ENCODE measurements at places on chromosomes 5 and 9.

DNA sequence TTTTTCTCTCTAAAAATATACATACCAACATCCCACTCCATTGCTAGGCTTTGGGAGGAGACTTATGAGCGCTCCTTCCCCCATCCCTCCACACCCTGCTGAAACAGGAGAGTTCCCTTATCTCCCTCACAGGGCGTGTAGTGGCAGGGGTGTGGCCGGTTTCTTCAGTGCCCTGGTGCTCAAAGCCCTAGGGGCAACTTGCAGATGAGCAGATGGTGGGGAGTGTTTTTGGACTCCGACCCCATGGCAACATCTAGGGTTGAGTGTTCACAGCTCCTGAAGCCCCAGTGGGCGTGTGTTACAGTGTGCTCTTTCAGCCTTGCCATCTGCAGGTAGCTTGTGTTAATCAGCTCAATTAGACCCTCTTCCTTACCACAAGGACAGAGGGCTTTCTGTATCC is 409.5 kb downstream of the MAT2B start:
- DNase-seq = peak; percentile 89

GRCh38 chr5:40834391-40834848 is 602 bp downstream of the RPL37 start:
- DNase-seq = peak; percentile 29

DNA sequence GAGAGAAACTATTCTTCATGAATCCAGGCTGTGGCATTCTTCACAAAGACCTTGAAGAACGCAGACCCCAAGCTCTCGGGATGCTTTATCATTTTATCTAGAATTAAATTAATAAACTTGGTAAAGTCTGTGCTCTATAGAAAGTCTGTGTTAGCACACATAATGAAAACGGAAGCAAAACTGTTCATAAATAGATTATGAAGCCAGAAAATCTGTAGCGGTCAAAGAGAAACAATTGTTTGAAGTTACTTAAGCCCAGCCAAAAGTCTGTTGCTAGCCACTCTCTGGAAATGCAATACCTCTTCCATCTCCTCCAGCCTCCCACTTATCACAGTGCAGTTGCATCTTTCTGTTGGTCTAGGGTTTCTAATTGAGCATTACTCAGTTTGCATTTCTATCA is 375.9 kb downstream of the KIF4B start:
- DNase-seq = no peak

DNA sequence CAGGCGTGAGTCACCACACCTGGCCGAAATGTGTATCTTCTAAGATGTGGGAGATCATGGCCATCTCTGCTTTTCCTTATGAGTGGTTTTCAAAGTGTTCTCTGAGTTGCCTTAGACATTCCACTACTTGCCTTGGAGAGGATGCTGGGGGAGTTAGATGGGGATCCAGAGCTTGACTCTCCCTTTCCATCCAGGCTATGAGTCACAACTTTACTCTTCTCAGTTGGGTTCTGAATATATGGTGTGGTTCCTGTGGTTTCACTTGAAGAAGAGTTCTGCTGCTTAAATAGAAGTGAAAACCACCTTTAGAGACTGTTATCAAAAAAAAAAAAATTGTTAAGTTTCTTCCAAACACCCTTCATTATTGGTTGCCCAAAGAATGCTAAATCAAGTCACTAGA is 217.6 kb downstream of the ZNF608 start:
- no peak for DNase-seq

GRCh38 chr5:72518001-72518683 is 10.9 kb upstream of the ZNF366 start:
- no peak for DNase-seq

GRCh38 chr5:128480906-128481633 is 57.0 kb downstream of the FBN2 start:
- DNase-seq = no peak

GRCh38 chr5:177431317-177432142 is 5.1 kb downstream of the GRK6 start:
- no peak for DNase-seq

DNA sequence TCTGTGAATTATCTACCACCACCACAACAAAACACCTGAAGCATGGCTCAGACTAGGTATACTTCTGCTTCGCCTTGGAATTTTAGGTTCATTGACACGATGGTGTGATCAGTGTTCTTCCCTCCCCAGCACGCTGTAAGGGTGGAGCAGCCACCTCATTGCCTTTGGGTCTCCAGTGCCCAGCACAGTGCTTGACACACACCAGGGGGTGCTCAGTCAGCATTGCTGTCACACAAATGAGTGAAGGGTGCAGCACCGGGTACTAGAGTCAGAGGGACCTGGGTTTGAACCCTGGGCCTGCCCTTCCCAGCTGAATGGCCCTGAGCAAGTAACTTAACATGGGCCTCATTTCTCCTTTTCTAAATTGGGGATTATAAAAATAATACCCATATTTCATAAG is 9.9 kb upstream of the ANGPTL2 start:
- DNase-seq = no peak

DNA sequence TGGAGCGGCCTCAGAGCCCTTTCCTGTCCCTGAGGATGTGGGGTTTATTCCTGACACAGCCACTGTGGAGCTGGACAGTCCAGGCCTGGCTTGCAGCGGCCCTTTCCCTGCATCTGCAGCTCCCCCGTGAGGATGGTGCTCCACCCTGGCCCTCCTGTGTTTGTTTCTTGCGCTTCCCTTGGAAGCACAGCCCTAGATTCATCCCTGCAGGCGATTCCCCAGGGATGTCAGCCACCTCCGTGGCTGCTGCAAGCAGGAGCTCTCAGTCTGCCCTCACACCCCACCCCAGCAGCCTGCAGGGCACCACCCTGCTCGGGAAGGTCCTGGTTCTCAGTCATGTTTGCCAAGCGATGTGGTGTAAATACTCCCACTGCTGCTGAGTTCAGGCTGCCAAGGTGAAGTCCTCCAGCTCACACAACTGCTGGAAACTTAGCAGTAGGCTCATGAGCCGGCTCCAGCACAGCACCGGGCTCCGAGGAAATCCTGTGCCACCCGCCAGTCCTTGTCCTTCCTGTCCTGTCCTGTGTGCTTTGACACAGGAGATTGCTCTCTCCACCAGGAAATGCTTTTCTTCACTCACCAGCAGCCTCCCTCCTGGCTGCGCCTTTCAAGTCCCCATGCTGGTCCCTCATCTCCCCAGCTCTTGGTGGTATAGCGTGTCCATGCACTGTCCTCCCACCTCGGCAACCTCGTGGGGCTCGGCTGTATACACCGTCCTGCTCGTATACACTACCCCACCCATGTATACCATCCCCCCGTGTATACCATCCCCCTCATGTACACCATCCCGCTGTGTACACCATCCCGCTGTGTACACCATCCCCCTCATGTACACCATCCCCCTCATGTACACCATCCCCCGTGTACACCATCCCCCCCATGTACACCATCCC is 16.2 kb downstream of the ROPN1L start:
- DNase-seq = peak; percentile 62

GRCh38 chr5:73376618-73377170 is 71.9 kb downstream of the FOXD1 start:
- no peak for DNase-seq
